ENCODE measurements at places on chromosomes 16 and 17.

DNA sequence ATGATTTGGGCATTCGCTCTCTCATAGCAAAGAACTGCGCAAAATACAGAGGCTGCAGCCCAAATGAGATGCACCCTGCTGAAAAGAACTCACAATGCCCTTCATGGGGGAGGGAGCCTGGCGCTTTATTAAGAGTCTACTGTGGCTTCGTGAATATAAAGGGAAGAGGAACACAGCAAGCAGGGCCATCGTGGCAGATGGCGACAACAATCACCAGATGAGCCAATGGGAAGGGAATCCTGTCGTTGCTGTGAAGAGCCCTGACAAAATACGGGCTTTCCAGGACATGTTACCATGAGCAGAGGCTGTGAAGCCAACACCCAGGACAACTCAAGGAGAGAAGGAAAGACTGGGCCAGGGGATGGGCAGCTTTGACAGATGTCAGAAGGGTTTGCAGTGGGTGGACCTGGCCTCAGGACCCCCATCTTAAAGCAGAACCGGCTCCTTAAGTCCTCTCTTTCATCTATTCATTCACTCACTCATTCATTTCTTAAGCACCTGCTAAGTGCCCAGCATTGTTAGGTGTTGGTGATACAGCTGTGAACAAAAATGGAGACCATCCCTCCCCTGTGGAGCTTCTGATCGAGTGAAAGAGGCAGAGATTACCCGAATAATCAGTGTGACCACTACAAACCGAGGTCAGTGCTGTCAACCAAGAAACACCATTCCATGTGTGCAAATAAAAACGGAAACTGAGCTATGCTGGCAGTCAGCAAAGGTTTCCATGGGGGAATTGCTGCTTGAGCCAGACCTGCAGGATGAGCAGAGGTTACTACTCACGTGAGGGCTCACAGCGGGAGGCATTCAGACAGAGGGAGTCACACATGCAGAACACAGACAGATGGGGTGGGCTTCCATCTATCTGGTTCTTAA, 125.8 kb downstream of the DYNLRB2 start:
- no peak for DNase-seq

DNA sequence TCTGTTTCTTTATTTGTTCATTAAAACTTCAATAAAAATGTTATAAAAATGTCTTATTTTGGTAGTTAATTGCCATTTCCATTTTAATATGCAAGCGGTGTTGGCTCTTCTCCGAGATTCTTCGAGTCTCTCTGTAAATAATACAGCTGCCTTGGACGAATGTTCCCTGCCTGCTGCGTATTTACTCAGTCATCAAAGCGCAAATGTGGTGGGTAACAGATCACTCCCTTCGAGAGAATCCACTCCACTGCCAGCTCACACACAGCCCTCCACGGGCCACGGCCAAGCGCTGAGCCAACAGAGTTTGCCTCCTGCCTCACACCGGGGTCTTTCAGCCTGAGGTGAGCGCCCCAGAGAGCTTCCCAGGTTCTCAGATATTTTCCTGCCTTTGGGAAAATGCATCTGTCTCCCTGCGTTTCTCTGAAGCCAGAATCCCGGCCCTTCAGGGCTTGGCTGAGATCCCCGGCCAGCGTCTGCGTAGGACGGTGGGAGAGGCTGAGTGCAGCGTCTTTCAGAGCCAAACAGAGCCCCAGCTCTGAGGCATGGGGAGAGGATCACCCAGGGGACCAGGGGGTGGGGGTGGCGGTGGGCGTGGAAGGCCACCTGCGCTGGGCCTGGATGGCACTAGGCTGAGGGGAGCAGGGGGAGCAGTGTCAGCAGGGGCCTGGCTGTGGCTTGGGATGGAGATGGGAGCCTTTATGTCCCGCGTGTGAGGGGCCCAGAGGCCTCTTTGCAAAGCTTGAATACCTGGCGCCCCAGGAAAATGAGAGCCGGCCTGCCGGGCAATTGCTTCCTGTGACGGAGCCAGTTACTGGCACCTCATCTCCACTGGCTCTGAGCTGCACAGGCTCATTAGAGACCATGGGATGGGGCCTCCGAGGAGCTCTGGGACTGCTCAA, 248.7 kb downstream of the RBFOX3 start:
- no peak for DNase-seq

- no peak for DNase-seq
Observed at GRCh38 chr16:74608944-74609343, 2.0 kb upstream of the GLG1 start.

DNA sequence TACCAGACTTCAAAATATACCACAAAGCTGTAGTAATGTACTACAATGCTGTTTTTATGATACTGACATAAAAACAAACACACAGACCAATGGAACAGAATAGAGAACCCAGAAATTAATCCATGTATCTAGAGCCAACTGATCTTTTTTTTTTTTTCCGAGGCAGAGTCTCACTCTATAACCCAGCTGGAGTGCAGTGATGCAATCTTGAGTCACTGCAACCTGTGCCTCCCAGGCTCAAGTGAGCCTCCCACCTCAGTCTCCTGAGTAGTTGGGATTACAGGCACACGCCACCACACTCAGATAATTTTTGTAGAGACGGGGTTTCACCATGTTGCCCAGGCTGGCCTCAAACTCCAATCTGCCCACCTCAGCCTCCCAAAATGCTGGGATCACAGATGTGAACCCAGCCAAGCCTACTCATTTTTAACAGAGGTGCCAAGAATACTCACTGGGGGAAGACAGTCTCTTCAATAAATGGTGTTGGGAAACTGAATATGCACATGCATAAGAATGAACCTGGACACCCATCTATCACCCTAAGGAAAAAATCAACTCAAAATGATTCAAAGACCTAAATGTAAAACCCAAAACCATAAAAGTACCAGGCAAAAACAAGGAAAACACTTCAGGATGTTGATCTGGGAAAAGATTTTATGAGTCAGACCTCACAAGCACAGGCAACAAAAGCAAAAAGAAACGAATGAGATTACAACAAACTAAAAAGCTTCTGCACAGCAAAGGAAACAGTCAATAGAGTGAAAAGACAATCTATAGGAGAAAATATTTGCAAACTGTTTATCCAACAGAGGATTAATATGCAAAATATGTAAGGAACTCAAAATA, 63.1 kb downstream of the STX8 start:
- no peak for DNase-seq

- DNase-seq: no peak
Observed at GRCh38 chr17:59355030-59355701, 23.7 kb downstream of the YPEL2 start.
